ENCODE measurements at places on chromosomes 2 and 18.

DNA sequence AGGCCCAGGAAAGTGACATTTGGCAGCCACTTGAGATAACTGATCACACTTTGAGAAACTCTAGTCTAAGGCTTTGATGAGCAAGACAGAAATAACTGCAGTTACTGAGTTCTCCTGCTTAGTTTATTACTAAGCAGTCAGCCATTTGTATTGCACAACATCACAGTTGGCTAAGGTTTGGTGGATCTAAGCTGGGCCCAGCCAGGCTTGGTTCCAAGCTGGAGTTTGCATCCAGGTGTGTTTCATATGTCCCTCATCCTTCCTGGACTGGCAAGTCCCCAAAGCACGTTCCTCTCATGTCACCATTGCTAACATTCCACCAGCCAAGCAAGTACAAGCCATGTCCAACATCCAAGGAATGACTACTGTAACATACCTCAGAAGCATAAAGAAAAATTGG lies 71.3 kb upstream of the ZNF532 start:
- no peak for DNase-seq

GRCh38 chr18:34802959-34803358 lies 92.9 kb downstream of the DTNA start:
- DNase-seq, result no peak

- no peak for DNase-seq
Observed at GRCh38 chr2:149037851-149038250, 648 bp upstream of the LYPD6B start.

GRCh38 chr18:67862069-67862468 lies 345.5 kb upstream of the DSEL start:
- DNase-seq, result no peak

- no peak for DNase-seq
Observed at GRCh38 chr2:145744541-145745386, 1224.8 kb upstream of the ZEB2 start.

- DNase-seq, result no peak
Observed at GRCh38 chr2:133674066-133674432, 105.8 kb upstream of the NCKAP5 start.

DNA sequence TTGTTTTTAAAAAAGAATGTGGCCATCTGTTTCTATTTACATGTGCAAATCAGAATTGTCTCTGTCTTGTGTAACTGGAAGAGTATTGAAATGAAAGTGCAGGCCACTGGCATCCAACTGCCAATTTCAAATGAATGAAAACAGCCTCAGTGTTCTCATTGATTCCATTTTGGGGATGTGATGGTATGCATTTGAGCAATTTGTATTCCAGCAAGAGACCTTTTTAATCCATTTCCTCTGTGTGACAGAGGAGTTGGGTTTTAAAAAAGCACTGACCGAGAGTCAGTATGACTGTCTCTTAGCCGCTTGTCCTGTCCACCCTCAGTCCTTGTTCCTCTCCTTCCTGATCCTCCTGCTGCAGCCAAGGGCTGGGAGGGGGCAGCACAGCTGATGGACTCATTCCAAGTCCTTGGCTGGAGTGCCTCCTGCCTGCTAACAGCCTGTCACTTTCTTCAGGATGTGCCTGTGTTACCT lies 50.0 kb downstream of the ASAP2 start:
- no peak for DNase-seq

GRCh38 chr18:63439334-63439733 lies 17.1 kb upstream of the VPS4B start:
- peak; percentile 4 for DNase-seq

DNA sequence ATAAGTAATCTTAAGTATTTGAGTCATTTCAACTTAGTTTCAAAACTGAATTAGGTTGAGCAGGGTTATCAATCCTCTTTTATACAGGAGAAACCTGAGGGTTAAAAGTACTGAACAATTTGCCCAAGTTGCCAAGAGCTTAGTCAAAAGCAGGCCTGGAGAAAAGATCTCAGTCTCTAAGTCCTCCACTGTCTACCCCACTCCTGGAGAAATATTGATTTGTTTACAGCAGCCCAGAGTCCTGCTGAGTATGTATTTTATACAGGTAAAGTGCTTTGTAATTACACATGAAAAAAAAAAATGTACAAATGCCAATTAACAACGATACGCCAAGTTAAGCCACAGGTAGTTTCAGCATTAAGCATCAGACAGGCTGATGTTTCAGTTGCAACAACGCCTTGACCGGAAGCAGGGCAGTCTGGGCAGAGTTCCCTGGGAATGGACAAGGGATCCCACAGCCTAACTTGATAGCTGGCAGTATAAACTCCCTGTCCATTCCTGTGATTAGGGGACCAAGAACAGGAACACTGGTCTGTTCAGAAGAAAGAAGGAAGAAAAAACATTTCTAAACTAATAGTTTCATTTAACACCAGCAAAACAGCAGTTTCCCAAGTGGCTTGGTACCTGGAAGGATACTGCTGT lies 132.9 kb downstream of the MYO5B start:
- no peak for DNase-seq

DNA sequence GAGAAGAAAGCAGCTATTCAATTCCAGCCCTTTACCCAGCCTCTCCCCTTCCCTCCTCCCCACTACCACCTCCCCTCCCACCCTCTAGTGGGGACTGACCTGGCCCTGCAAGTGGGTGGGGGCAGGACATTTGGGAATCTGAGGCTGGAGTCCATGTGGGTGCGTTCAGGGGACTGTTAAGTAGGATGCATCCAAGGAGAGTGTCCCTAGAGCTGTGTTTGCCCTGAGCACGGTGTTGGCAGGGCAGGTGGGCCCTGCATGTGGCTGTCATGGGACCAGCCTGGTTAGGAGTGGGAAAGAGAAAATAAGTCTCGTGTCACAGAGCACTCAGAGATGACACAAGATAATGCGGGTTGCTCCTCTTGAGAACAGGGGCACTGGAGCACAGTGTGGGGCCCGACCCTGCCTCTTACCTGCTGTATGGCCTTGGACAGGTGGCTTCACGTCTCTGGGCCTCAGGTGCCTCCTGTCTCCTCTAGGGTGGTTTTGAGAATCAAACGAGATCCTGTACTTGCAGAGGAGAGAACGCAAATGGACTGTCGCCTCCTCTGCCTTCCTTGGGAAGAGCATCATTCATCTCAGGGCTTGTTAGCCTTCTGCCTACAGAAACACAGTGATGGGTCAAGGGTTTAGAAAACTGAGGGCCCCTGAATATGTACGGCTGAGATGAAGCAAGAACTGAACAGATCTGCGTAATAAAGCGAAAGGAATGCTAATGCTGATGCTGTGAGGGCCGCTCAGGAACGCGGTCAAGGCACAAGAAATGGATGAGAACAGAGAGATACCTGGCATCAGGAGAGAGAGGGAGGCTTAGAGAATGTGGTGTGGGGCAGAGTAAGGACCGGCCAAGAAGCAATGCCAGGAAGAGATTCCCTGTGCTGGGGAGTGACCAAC lies 187.7 kb upstream of the HAAO start:
- no peak for DNase-seq

DNA sequence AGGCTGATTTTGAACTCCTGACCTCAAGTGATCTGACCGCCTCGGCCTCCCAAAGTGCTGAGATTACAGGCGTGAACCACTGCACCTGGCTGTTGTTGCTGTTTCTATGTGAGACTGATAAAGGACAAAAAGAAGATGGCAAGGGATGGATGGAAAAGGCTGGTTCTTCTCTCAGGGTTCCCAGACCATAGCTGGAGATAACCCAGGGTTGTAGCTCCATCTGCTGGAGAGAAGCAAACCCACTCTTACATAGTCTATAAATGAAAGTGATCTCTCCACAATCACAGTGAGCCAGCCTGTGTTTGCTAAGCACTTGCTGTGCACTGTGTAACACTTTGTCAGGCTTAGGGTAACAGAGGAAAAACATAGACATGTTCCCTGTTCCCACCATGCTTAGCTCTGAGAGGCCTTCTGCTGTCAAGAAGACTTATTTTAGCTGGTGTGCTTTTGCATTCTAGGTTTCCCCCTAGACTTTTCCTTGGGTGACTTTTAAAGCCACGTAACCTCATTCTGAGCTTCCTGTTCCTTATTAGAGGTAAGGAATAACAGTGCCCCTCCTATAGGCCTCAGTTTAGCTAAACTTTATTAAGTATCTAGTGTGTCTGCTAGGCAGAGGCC lies 49.7 kb downstream of the LIMS1 start:
- DNase-seq, result peak; percentile 15

DNA sequence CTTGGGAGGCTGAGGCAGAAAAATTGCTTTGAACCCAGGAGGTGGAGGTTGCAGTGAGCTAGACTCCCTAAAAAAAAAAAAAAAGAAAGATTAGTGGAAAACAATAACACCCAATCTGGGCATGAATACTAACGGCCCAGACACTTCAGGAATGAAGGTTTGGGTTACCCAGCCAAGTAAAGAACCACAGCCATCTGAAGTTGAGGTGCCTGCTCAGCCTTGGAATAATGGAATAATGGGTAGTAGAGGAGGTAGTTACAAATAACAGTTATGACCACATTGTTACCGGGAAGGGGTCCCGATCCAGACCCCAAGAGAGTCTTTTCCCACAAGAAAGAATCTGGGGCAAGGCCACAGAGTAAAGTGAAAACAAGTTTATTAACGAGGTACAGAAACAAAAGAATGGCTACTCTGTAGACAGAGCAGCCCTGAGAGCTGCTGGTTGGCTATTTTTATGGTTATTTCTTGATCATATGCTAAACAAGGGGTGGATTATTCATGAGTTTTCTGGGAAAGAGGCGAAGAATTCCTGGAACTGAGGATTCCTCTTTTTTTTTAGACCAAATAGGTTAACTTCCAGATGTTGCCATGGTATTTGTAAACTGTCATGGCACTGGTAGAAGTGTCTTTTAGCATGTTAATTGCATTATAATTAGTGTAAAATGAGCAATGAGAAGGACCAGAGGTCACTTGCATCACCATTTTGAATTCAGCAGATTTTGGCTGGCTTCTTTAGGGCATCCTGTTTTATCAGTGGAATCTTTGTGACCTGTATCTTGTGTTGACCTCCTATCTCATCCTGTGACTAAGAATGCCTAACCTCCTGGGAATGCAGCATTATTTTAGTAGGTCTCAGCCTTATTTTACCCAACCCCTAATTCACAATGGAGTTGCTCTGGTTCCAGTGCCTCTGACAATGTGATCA lies 96.2 kb upstream of the HAAO start:
- DNase-seq, result no peak

- DNase-seq, result peak; percentile 19
Observed at GRCh38 chr18:21191596-21192307, 50.3 kb upstream of the GREB1L start.

- DNase-seq, result no peak
Observed at GRCh38 chr2:237160271-237160919, 74.7 kb downstream of the COPS8 start.

GRCh38 chr2:120729406-120730399 lies 6.0 kb upstream of the GLI2 start:
- DNase-seq, result no peak

- DNase-seq, result no peak
Observed at GRCh38 chr18:64800151-64800550, 651.3 kb upstream of the LINC00305 start.

DNA sequence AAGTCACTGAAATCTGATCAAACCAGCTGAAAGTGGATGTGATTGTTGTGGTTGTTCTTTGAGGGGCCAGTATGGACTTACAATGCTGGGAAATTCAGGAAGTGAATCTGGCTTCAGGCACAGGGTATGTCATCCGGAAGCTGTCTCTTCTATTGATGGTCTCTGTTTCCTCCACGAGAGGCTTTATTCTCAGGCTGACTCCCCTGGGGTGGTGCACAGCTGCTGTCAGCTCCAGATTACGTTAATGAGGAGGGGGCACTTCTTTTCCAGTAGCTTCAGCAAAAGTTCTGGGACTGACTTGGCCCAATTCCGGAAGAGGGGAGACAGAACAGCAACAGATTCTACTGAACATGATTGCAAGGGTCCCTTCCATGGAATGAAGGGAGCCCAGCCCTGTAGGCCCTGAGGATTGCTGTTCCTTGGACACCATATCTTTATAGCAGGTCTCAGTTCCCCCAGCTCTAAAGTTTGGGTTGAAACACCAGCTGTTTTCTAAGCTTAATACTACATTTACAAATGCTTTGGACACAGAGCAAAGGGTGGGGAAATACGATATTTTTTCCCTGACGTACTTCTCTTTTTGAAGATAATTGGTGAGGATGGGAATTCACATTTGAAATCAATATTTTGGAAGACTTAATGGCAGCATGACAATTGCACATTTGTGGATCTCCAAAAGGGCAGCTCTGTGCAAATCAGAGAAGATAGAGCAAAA lies 400.9 kb downstream of the TSN start:
- no peak for DNase-seq

DNA sequence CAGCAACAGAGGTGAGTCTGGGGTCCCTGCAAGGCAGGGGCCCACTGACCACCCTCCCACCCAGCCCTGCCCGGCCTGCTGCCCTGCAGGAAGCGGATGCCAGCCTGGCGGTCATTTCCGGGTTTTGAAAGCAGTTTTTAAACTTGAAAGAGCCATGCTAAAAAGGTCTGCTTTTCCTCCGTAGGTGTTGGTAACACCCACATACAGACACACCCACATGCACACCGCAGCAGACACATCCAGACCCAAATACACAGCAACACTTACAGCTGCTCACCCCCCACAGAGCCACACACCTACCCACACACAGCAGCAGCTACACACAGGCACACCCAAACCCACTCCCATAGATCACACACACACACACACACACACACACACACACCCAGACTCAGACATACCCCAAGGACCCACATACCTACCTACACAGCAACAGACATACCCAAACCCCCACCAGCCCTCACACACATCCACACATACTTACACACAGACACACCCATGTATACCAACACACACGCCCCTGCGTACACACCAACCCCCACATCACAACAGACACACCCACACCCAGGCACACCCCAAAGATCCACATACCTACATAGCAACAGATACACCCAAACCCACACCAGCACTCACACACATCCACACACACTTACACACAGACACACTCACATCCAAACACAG lies 7.6 kb downstream of the ZFP36L2 start:
- DNase-seq, result no peak

- DNase-seq, result no peak
Observed at GRCh38 chr18:58088691-58089065, 44.7 kb downstream of the NEDD4L start.
